ENCODE measurements at places on chromosomes 3 and 15.

GRCh38 chr3:549636-550035, 353.1 kb downstream of the CHL1 start:
- DNase-seq, result no peak

GRCh38 chr3:37903734-37904133, 42.1 kb downstream of the CTDSPL start:
- no peak for DNase-seq

DNA sequence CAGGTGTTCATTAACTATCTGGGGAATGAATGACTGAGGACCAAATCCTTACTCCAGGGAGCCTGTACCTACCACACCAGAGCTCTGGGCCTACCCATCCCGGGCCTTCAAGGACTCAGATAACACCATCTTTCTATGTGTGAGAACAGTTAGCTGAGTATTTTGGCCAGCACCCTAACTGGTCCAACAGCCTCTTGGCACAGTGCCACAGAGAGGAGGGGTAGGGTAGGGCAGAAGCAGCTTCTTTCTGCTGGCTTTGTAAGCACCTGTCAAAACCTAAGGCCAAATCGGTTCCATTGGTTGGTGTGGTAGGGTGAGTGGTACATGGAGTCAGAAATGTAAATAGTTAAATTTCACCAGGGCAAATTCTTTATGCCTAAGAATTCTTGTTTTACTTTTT, 26.7 kb downstream of the ISL2 start:
- DNase-seq, result no peak

GRCh38 chr3:33790091-33790490, 8.3 kb upstream of the PDCD6IP start:
- no peak for DNase-seq

DNA sequence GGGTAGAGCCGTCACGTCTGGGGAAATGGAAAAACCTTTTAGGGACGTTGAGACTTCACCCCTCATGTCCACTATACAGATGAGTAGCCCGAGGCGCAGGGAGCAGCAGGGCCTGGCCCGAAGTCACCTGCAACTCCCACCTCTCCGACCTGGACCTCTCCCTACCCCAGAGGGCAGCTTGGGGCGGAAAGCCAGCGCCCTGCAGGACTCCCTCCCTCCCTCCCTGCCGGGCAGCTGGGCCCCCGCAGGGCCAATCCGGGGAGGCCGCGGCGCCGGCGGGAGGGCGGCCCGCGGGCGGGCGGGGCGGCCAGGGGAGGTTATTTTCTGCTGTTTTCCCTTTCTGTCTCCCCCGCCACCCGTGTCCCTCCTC, 2.0 kb downstream of the WNT7A start:
- DNase-seq, result no peak

- DNase-seq, result no peak
Measured at GRCh38 chr3:102016417-102016816, 167.1 kb downstream of the NFKBIZ start.

DNA sequence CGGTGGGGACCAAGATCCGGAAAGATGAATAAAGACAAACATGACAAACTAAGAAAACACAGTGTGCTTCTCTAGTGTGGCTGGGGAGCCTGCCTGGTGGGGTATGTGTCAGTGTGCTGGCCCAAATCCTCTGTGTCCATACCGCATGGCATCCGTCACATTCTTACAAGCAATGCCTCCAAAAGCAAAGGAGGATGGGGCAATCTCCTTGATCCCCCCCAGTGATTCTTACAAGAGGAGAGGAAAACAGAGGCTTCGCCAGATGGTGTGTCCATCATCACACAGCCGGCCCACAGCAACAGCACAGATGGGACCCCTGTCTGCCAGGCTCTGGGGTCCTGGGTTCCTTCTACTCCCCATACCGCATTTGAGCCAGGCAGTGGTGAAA, 558 bp upstream of the IL17RC start:
- DNase-seq, result no peak

GRCh38 chr3:155407971-155408370, 114.5 kb upstream of the STRIT1 start:
- DNase-seq, result no peak

GRCh38 chr15:101635944-101636727, 16.0 kb downstream of the TM2D3 start:
- no peak for DNase-seq

DNA sequence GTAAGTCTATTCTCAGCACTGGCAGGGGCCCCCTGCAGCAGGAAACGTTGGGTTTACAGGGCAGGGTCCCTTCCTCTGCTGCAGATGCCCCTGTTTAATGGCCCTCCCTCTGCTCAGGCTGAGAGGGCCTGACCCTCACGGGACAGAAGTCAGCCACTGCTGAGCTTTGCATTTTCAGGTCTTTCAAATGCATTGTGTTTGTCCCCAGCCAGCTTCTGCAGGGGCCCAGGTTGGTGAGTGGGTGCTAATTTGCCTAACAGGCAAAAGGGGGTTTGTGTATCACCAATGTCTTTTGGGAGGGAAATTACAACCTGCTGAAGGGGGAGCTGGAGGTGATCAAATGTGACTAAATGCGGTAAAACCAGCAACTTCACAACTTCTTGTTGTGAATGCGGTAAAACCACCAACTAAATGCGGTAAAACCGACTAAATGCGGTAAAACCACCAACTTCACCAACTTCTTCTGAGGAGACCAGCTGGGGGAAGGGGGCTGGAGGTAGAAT, 44.8 kb upstream of the UBE2E1 start:
- peak; percentile 13 for DNase-seq

DNA sequence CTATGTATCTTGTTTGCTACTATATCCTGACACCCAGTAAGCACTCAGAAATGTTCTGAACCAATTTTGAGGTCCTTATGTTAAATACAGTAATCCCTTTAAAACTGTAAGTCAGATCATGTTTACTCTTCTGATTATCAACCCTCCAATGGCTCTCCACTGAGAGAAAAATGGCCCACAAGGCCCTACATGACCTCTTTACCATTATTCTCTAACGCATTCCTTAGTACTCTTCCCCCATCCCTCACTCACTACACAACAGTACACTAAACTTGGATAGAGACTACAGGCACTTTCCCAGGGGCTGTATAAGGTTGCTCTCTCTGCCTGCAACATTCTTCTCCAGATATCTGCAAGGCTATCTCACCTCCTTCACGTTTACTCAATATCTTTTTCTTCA, 1.9 kb downstream of the TOPBP1 start:
- DNase-seq, result no peak

GRCh38 chr15:53758412-53758811, 1.1 kb downstream of the WDR72 start:
- DNase-seq, result no peak

GRCh38 chr3:78268716-78269668, 1229.1 kb downstream of the ROBO2 start:
- DNase-seq, result no peak

GRCh38 chr15:72866866-72867616, 83.5 kb upstream of the ADPGK start:
- DNase-seq, result no peak

GRCh38 chr15:78177447-78177873, 28.3 kb downstream of the IDH3A start:
- DNase-seq, result peak; percentile 24

DNA sequence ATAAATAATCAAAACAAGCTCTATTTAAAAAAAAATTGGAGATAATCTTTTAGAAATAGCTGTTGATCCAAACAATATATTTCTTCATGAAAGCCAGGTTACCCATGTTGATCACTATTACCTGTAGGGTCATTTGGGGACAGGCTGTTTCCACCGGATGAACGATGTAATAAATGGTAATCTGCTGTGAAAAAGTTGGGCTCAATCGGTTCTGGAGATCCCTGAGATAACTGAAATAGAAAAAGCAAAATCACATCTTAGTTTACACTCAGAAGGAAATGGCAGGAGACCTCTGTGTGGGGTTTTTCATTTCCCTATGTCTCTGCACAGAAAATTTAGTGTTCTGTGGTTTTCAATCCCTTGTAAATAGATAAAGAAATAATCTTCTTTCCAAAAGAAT, 249.5 kb downstream of the NEK10 start:
- no peak for DNase-seq

GRCh38 chr15:58203537-58203936, 65.4 kb downstream of the AQP9 start:
- DNase-seq, result no peak

- DNase-seq, result no peak
Measured at GRCh38 chr3:152193673-152194267, 75.0 kb upstream of the MBNL1 start.

- no peak for DNase-seq
Measured at GRCh38 chr3:107633327-107634098, 110.8 kb downstream of the BBX start.

DNA sequence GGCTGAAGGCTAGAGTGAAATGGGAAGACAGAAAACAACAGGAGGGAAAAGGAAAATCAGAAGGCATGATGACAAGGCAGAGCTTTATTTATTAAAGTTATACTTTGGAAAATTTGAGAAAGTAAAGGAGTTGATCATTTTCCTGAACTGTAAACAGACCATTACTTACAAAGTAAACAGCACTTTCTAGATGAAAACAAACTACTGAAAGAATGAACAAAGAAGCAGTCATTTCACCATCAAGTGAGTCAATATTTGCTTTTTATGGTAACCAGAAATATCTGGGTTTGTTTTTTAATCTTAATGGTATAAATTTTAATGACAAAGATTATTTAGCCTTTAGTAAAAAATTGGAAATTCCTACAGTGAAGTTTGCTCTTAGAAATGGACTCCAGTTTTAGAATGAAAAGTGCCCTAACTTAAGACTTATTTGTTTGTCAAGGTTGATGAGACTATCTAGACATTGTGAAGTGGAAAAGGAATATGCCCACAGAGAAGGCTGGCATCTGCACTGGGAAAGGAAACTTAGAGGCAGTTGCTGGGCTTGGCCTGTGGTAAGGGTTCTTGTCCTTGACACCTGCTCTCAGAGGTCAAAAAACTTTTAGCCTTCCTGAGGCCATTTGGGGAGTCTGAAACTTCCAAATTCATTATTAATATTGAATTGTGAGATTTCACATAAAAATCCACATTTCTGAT, 47.2 kb downstream of the SPTSSB start:
- no peak for DNase-seq

All from stimulated activated CD8-positive, alpha-beta memory T cell treated with anti-CD3 and anti-CD28 coated beads, Interleukin-7, amount 100 ng/mL, for 48 hours (primary cell).